Activated CD4-positive, alpha-beta T cell treated with anti-CD3 and anti-CD28 coated beads, Interleukin-2, amount 50 U/mL, for 48 hours (primary cell): ENCODE measurements at places on chromosomes 5 and 9.
A peak's percentile ranks its signal among the peaks of the same experiment; 100 is the strongest.

DNA sequence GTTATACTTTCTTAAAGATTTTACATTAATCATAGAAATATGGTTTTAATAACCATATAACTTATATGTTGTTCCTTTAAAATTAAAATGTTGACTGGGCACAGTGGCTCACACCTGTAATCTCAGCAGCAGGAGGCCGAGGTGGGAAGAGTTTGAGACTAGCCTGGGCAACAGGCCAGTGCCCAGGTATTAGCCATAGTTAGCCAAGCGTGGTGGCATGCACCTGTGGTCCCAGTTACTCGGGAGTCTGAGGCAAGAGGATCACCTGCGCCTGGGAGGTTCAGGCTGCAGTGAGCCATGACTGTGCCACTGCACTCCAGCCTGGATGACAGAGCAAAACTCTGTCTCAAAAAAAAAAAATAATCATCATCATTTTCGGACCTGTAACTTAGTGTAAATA, 133.5 kb downstream of the DTWD2 start:
- no peak for DNase-seq

GRCh38 chr9:37187292-37187691, 66.9 kb downstream of the ZCCHC7 start:
- peak; percentile 18 for DNase-seq

- DNase-seq, result peak; percentile 12
These were observed 12.9 kb downstream of the OTULINL start for GRCh38 chr5:14594378-14595074.

DNA sequence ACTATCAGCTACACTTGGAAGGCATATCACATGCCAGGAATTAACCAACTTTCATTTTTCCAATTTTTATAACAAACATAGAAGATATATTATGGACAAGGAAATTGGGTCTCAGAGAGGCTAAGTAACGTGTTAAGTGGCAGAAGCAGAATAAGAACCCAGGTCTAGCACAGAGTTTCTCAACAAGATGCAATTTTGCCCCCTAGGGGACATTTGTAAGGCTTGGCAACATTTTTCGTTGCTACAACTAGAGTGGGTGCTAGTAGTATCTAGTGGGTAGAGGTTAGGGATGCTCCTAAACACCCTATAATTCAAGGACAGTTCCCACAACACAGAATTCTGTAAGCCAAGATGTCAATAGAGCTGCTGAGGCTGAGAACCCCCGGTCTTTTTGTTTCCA, 180.6 kb downstream of the SNCAIP start:
- no peak for DNase-seq

DNA sequence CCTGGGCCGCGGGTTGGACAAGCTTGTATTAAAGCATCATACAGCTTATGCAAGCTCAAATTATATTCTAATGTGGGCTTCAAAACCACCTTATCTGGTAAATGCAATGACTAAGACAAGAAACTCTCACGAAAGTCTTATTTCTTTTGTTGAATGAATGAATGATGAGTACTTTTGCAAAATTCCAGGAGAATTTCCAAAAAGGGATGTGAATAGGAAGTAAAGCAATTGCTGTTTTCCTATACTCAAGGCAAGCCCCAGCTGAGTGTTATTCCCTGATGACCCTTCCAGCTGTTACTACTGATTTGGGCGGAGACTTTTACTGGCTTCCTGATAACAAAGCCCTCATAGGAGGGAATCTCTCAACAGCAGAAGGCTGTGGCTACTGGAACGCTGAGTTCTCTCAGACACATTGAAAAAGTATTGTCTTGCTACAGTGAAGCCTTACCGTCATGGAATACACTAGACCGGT, 162.8 kb downstream of the SREK1 start:
- DNase-seq, result no peak

DNA sequence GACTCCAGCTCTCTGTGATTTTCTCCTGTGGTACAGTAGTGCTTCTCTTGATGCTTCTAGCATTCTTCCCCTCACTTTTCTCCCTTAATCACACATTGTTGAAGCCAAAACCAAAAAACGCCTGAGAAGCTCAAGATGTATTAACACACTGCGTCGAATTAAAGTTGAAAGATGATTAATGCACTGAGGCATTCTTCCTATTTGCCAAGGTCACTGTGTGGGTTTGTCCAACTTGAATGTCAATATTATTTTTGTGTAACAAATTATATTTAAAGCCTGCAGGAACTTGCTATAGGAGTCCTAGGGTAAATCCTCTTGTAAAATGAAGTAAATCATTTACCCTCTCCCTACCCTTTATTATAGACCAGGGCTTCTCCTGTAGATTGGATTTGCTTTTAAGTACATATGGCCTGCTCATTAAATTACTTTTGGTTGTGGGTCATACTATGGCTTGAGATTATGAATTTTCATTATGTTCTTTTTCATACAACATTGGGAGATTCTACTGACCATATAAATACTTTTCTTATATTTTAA, 68.1 kb downstream of the GDA start:
- no peak for DNase-seq

- DNase-seq, result no peak
These were observed 74.8 kb downstream of the CDK5RAP2 start for GRCh38 chr9:120505186-120505585.

DNA sequence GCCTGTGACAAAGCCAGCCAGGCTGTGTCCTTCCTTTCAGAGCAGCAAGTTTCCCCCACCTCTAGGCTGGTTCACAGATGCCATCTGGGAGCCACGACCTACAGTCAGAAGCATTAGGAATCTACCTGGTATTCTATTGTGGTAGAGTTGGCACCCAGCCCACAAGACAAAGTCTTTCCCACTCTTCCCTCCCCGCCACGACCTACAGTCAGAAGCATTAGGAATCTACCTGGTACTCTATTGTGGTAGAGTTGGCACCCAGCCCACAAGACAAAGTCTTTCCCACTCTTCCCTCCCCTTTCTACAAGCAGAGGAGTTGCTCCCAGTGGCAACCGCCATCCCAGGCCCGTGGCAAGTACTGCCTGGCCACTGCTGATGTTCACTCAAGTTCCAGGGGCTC, 157.8 kb upstream of the TNC start:
- DNase-seq, result no peak

DNA sequence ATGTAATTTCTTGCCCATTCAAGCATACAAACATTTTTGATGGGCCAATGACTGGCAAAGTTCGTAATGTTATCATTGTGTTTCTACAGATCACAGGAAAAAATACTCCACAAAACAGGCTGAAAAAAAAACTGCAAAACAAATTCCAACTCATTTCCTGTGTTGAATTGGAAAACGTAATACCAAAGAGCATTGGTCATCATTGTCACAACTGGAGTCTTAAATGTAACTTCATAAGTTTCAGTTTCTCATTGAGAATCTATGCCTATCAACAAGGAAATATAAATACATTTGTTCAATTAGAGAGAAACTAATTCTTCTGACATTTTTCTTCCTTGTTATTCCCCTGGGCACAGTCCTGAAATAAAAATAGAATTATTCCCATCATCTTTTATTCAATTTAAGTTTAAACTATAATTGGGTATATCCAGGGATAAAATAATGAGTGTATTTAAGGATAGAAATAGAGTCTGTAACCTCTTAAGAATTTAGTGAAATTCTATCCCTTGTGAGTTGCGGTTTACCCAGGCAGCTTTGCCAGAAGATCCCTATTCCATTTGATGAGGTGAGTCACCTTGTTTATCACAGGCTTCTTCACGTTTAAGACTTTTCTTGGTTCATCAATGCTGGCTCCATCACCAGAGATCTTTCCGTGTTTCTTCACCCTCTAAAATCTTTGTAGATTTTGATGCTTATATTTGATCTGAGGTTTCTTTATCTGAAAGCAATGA, 112.7 kb upstream of the ITGA1 start:
- no peak for DNase-seq

DNA sequence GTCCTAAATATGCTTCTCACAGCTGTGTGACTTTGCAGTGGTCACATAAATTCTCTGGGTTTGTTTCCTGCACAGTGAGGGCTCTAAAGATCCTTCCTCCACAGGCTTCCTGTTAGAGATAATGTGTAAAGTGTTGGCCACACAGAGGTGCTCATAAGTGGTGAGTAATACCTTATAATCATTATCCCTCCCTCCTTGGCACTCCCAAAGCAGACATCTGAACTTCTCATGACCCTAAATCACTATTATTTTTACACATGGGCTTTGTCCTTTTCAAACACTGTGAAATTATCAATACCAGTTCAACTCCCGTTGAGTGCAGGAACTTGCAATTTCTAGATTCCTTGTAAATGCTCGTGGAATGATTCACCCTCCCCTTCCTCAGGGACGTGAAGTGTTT, 100.2 kb downstream of the BRINP1 start:
- DNase-seq, result no peak

GRCh38 chr9:113609562-113610318, 146.2 kb downstream of the RGS3 start:
- DNase-seq, result no peak

GRCh38 chr9:38311382-38312270, 80.9 kb upstream of the ALDH1B1 start:
- DNase-seq, result no peak

DNA sequence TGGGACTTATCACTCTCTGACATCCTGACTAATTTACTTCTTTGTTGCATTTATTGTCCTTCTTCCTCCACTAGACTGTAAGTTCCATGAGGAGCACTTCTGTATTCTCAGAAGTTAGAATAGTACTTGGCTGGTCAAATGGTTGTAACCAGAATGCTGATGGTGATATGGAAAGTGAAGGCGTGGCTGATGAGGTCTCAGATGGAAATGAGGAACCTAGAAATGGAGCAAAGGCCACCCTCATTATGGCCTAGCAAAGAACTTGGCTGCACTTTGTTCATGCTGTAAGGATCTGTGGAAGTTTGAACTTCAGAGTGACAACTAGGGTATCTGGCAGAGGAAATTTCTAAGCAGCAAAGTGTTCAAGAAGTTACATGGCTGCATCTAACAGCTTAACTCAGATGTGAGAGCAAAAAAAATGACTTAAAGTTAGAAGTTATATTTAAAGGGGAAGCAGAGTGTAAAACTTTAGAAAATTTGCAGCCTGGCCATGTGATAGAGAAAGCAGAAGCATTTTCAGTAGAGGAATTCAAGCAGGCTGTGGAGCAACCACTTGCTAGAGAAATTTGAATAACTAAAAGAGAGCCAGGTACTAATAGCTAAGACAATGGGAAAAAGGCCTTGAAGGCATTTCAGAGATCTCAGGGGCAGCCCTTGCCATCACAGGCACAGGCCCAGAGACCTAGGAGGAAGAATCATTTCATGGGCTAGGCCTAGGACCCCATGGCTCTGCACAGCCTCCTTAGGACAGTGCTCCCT, 14.9 kb upstream of the SLC22A5 start:
- DNase-seq, result no peak

DNA sequence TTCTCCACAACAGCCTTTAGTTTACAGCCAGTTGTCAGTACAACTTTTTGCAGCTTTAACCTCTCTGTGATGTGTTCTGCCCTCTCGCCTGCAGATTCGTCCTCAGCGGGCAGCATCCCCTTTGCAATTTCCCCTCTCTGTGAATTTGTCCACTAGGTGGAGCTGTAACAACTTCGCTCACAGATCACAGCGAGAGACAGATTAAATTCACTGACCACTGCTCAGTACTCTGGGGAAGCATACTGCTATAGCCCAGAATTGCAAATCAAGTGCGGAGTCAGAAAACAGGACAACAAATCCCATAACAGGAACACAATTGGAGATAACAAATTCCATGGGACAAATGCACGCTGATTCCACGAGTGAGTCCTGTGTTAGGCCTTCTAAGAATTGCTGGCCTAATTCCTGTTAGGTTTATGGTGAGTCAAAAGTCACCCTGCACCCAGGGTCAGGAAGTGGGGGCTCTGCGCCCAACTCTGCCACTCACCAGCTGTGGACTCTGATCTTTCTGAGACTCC, 2124.9 kb downstream of the MAT2B start:
- DNase-seq, result peak; percentile 6

GRCh38 chr5:22496666-22497065, 356.5 kb downstream of the CDH12 start:
- no peak for DNase-seq

- DNase-seq, result peak; percentile 89
These were observed at the start of gene PIGO for GRCh38 chr9:35096035-35096849. Gene PIGO, minus strand, starts transcription at chr9:35096591. Its CDS starts 1,026 bp downstream, at chr9:35095565.

DNA sequence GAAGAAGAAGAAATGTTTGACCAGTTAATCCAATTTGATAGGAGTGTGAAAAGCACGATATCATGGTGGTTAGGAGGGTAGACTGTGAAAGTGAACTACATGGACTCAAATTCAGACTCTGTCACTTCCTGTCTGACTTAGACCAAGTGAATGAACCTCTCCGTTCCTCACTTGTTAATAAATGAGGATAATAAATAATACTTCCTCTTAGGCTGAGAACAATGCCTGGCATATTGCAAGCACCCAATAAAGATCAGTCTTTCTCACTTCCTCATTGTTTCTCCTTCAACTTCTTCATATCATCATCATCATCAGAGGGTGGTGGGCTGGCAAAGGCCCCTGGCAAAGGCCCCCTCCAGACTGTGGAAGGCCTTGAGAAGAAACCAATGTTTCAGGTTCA, 148.7 kb downstream of the CDK5RAP2 start:
- no peak for DNase-seq

- DNase-seq, result no peak
These were observed 55.9 kb downstream of the ADAM19 start for GRCh38 chr5:157519579-157520253.

DNA sequence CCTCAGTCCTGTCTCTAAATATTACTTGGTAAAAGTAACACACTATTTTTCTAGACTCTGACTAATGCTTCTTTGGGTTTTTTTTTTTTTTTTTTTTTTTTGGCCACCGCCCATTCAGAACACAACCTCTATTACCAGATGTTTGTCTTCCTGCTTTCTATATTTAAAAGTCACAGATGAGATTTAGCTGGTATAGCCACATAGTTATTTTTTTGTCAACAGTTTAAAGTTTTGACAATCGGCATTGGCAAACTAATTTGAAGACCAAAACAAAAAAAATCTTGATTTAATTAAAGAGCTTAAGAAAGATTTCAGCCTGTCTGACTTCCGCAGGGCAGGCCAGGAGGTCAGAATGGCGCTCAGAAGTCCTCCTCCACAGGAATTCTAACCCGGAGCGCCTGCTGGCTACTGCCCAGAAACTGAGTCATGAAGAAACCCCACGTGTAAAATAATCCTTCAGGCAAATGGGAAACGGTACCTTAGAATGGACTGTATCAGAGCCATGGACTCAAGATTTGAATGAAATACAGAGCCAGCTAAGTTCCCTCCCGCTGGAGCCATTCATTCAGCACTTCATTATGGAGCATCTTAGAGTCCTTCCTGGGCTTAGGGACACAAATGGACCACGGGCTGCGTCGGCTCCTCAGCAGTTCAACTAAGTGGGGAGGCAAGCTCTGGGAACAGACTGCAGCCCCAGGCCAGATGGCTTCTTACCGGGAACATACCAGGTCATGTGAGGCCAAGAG, 55.6 kb downstream of the PTPDC1 start:
- DNase-seq, result no peak

GRCh38 chr5:7678030-7678429, 172.9 kb downstream of the CFAP90 start:
- DNase-seq, result no peak
